ENCODE measurements at places on chromosomes 12 and 14.

DNA sequence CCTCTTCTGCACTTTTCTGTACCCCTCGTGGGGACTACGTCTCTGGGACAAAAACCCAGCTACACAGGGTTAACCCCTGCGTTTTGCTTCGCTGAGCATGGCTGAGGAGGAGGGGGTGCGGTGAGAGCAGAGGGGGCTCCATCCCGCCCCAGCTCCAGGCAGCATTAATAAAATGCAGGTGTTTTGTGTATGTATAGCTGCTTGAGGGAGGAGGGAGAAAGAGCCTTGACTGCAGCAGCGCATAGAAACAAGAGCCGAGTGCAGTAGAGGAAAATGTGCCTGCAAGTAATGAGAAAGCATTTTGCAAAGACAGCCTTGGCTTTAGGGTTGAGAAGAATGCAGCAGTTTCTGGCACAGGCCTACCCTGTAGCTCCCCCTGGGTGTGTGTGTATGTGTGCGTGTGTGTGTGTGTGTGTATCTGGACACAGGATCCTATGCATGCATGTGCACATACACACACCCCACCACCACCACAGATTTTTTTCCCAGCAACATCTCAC lies 103.9 kb downstream of the ZFP36L1 start:
- DNase-seq = no peak

DNA sequence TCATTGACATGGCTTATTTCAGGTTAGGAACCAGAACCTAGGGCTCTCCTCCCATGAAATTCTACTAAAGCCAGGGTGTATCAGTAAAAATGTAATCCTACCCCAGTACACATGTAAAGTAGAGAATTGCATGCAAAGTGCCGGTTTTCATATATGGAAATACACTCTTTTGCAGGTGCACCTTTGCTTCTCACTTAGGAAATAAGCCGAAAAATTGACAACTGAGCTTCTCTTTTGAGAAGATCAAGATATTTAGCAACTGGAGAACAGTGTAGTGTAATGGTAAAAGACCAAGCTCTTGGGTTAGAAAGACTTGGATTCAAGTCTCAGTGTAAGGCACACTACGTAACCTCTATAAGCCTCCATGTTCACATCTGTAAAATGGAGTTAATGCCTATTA lies 82.4 kb downstream of the SLC38A6 start:
- DNase-seq = no peak

DNA sequence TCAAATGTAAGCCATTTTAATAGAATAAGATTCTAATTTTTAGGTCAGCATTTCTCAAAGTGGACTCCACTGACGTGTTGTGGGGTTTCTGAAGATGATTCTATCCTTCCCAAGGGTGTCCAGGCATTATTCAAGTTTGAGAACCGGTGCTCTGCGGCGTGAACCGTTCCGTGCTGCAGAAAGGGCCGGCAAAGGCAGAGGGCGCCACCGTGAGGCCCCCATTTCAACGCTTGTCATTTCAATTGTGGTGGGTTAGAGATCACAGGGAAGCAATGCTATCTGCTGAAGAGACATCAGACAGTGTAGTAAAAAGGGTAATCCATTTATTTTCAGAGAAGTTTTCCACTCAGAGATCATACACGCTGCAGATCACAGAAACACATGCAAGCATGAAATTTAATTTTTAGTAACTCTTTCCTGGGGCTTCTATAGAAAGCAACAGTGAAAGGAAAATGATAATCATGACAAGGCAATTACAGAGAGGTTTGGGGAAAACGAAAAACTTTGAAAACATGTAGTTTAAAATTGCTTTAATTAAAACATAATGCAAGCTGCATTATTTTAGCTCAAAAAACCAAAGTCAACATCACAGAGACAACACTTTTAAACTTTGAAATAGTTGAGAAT lies 201.7 kb downstream of the EXOC5 start:
- DNase-seq = no peak

DNA sequence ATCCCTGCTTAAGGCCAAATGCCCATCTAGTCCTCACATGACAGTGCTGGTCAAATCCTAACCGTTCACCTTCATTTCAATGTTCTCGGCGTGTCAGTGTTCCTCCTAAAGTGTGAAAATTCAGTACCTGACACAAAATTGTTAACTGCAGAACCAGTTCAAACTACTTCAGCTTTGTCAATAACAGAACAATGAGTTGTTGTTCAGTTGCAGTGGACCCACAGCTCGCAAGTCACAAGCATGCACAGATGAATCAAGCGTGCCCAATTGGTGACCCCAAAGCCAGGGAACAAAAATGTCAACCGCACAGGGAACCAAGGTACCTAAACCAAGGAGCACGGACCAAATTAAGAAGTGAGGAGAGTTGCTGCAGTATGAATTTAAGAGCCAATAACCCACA lies 23.2 kb downstream of the NRDE2 start:
- no peak for DNase-seq

DNA sequence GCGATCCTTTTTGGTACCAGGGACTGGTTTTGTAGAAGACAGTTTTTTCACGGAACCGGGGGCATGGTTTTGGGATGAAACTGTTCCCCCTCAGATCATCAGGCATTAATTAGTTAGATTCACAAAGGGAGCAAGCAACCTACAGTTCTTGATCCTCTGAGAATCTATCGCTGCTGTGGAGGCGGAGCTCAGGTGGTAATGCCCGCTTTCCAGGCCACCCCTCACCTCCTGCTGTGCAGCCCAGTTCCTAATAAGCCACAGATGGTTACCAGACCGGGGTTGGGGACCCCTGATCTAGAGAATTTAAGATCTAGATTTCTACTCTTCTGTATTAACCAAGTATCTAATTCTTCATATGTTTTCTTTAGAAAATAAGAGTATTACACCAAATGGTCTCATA lies 4.8 kb downstream of the ARHGAP5 start:
- no peak for DNase-seq

GRCh38 chr14:96191841-96192462 lies 12.7 kb upstream of the BDKRB2 start:
- DNase-seq = no peak

DNA sequence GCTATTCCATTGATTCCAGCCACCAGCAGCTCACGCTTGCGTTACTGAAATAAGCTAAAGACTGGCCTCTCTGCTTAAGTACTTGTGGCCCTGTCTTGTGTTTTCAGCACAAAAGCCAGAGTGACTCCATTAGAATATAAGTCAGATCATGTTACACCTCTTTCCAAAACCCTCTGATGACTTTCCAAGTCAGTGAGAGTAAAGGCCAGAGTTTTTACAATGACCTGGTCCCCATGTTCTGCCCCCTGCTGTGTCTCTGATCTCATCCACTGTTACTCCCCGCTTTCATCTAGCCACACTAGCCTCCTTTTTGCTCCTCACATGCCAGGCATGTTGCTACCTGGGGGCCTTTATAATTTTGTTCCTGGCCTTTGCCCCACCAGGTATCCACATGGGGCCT lies 6.9 kb upstream of the CKAP4 start:
- DNase-seq = no peak

DNA sequence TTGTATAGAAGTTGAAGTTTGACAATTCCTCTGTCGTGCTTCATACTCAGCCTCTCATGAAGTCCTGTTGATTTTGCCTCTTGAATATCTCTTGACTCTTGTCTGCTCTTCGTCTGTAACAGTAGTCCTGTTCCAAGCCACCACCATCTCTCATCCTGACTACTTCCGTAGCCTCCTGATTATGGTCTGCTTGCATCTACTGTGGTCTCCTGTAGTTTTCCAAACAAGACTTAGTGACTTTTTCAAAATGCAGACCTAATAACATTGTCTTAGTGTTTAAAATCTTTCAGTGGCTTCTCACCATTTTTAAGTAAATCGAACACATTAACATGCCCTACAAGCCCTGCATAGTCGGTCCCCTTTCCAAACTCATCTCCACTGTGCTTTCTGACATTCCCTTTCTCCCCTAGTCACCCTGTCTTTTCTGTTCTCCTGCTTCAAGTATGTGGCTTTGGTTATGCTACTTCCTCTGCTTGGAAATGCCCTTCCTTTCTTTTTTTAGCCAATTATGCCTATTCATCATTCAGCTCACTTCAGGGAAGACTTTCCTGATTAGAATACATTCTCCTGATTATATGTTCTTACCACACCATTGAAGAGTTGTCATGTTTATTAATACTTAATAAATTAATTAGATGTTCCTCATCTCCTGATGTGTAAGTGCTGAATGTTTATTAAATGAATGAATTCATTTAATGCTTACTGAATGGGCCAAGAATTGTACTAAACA lies 2.0 kb downstream of the SCYL2 start:
- DNase-seq = no peak

GRCh38 chr12:53996240-53997203 lies 3.4 kb upstream of the HOXC9 start:
- no peak for DNase-seq

DNA sequence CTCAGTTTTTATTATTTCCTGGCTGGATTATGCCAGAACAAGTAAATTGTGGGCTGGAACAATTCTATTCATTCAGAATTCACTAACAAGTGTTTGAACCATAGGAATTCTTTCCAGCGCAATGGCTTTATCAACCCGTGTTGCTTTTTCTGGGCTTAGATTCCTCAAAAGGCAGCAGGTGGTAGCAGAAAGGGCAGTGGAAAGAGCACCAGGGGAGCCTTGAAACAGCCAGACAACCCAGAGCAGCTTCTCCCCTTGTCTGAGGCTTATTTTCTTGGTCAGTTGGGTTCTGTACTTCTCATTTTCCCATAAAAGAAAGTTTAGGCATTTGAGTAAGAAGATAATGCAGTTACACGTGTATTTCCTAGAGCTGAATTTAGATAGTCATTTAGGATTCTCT lies 130.7 kb downstream of the OTOGL start:
- DNase-seq = no peak

DNA sequence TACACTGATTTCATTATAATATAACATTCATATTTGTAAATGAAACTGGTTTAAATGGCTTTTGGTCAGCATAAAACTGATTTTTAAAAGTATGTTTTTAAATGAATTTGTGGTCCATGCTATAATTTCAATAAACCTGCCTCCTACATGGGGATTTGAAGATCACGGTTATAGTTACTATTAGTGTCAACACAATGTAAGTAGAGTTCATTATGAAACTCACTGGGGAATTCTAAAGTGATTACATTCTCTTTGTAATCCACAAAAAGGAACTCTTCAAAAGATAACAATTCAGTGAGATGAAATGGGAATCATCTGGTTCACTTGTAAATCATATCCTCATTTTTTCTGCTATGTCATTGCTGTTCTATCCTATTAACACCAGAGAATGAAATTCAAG lies 204.5 kb upstream of the G2E3 start:
- no peak for DNase-seq

GRCh38 chr14:74257078-74257940 lies 18.1 kb downstream of the VSX2 start:
- peak; percentile 3 for DNase-seq

DNA sequence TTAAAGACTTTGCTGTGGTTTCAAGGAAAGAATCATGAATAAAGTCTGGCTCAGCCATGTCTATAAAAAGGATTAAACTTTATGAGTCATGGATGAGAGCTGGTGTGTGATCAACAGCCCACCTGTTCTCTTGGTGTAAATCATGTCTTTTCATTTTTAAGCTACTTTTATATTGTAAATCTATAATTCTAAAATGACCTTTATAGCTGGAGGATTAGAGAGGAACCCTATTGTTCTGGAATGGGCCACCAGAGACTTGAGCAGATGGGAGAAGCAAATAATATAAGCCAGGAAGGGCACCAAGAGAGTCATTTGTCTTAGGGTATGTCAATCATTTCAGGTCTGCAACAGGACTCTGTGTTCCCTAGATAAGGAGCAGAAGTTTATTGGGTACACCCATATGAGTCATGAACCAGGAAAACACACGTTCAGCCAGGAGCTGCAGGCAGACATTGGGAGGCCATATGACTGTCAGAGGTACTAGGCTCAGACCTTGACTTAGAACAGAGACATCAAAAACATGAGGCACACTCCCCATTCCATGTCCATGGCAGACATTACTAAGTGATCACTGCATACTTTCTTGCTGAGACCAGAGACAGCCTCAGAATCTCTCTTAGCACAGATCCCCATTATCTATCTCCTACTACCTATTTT lies 49.3 kb downstream of the NDUFA12 start:
- DNase-seq = no peak

- no peak for DNase-seq
Measured at GRCh38 chr12:78531831-78532458, 332.6 kb upstream of the SYT1 start.

DNA sequence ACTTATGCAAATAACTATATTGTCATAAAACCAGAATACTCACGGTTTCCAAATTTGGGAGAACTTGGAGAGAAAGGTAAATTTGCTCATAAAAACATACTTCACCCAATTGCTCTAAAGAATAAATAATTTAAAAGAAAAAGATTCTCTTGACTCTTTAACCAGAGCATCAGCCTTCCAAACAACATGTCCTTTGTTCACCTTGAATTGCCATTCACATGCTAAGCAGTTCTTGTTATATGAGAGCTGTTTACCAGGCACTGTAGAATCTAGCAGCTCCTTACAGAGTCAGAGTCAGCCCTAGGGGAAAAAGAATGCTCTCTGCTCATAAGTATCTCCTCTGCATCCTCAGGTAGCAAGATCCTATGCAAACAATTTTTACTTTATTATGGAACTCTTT lies 10.2 kb downstream of the SLCO1A2 start:
- no peak for DNase-seq
